Stimulated activated CD4-positive, alpha-beta T cell treated with anti-CD3 and anti-CD28 coated beads, Interleukin-1b, Interleukin-23, amount 100 ng/mL, for 48 hours (primary cell): ENCODE measurements at places on chromosomes 11 and 22.
A peak's percentile ranks its signal among the peaks of the same experiment; 100 is the strongest.

DNA sequence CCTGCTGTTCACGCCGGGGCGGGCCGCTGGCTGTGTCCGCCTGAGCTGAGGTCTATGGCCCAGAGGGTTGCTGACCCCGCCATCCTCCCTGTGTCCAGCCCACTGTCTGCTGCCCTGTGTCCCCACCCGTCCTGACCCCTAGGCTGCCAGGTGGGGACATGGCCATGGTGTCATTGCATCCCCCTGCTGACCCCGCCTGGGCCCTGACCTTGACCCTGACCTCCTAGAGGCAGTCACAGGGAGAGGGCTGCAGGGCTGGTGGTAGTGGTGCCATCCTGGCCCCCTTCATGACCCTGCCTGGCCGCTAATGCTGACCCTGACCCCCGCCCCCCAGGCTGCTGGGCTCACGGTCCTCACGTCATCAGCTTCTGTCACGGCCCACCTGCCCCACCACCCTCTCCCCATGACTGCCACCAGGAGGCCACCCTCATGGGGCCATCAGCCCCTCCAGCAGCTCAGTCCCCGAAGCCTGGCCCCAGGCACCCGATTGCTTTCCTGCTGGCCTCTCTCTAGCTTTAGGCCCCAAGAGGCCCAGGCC is 285.9 kb downstream of the BRD1 start:
- DNase-seq, result no peak

- DNase-seq, result no peak
These were observed 43.1 kb downstream of the FDX1 start for GRCh38 chr11:110472858-110473257.

DNA sequence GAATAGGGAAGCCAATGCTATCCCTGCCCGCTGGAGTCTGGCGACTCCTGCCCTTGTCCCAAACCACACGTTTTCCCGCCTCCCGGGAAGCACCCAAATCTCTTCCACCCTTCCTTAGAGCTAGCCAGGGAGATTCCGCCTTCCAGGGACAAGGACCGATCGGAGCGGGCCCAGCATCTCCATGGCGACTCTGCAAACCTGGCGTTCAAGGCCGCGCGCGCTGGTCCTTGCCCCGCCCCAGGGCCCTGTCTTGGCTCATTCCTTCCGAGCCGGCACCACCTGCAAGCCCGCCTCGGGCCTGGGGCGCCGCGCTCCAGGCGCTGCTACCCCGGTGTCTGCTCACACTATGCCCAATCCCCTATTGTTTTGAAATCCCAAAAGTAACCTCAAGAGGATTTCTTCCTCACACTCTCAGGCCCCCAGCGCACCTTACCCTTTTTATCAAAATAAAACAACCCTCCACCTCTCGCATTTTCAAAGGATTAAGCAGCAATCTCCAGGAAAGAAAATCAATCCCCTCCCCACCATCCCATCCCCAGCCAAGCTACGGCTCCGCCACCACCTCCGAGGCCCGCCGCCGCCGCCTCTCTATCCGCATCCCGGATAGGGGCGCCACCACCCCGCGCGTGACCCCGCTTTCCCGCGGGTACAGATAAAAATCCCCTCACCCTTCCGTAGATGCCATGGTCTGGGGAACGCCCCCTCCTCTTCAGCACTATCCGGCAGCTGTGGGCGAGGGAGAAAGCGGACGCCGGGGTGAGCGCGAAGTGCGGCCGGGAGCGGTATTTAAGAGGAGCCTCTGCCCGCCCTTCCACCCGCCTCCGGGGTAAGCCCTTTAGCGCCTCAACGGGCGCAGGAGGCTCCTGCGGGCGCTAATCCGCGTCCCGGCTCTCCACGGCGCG is 825 bp downstream of the SLC1A2 start:
- DNase-seq, result peak; percentile 21

GRCh38 chr11:46662366-46662765 is 38.1 kb downstream of the ARHGAP1 start:
- no peak for DNase-seq

DNA sequence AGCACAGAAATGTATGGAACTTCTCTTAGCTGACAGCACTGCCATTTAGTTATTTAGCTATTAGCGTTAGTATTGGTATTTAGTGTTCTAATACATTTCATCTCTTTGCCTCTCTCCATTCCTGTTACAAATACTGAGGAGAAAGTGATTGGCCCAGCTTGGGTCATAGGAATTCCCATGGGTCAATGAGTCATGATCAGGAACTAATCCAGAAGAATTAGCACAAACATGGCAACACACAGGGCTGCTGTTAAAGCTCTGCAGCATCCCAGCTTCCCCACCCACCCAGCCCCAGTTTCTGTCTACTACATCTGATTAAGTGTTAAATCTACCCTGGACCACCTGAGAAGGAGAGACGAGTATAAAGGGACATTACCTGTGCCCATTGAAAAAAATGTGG is 36.1 kb downstream of the PDGFD start:
- DNase-seq, result no peak

GRCh38 chr11:37110385-37110784 is 512.3 kb upstream of the RAG2 start:
- no peak for DNase-seq

DNA sequence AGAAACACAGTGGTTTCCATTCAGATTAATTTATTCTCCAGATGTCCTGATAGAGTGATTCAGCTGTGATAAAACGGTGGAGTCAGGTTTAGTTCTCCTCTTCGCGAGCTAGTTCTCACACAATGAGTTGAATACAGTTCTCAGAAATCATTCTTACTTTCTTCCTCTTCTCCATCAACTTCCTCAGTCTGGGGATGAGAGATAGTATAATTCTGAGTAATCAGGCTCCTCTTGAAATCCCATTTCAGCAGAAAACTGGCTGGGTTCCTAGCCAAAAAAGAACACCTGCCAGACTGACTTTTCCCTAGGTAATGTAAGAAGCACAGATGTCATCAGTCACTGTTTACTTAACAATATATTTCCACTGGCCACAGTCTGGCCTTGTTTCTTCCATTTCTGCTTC is 76.7 kb downstream of the SVIP start:
- no peak for DNase-seq

- peak; percentile 21 for DNase-seq
These were observed 106.8 kb downstream of the RBFOX2 start for GRCh38 chr22:35921777-35922176.
